Forelimb muscle (tissue), 1 donor: ENCODE measurements at places on chromosomes 3 and 15.

DNA sequence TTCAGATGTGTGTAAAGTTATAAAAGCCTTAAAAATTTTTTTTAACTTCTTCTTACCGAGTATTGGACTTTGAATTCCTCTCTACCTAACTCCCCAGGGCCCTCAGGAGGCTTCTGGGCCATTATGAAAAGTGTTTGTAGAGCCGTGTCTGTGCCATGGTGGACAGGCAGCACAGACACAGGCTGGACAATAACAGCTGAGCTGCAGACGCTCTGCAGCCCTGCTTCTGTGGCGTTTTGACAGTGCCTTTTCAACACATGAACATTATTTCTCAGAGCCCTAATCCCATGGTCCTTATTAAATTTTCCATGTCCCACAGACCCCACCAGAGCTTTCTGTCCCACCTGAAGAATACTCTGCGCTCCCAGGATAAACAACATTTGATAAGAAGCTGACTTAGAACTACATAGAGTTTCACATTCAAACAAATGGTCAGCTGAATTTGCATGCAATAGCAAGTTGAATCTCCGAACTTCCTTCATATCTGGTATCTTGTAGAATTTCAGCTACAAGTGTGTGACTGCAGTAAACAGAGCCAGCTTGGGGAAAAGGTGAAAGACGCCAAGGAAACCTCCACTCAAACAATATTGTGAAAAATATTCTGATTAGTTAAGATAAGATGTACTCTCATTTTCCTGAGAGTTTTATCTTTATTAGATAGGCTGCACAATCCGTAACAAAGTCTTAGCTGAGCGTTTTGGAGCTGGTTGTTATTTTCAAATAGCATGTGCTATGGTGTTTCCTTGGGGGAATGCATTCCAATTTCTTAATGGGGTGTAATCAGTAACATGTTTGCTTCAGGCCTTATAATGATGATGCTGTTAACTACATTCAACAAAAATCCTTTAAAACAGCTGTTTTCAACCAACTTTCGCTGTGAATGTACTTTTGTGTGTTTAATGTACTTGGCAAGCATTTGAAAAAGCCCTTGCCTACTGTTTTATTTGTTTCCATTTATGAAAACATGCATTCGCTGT, 378.2 kb downstream of the MECOM start:
- DNase-seq, result no peak

- DNase-seq, result no peak
These were observed 15.7 kb downstream of the KLHL6 start for GRCh38 chr3:183539811-183540210.

DNA sequence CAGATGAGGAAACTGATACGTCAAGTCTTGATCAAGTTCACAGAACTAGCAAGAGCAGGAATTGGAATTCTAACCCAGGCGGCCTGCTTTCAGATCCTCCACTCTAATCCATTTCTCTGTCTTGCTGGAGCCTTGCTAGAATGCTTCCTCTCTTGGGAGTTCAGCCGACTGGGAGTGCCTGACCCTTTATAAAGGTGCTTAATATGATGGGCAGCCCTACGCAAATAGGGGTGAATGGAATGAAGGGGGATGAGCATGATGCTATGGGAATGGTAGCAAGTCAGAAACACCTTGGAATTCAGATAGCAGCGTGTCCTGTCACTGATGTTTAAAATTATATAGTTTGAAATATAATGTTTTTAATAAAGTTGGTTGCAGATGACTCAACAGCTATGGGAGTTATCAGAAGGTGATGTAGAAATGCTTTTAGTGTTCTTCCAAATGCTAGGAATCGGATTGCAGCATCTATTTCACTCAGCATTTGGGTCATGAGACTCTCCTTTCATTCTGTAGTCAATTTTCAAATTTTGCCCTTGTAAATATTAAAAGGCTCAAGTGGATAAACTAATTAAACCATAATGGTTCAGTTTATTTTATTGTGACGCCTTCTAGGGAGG, 150.7 kb downstream of the FNDC3B start:
- DNase-seq, result no peak

DNA sequence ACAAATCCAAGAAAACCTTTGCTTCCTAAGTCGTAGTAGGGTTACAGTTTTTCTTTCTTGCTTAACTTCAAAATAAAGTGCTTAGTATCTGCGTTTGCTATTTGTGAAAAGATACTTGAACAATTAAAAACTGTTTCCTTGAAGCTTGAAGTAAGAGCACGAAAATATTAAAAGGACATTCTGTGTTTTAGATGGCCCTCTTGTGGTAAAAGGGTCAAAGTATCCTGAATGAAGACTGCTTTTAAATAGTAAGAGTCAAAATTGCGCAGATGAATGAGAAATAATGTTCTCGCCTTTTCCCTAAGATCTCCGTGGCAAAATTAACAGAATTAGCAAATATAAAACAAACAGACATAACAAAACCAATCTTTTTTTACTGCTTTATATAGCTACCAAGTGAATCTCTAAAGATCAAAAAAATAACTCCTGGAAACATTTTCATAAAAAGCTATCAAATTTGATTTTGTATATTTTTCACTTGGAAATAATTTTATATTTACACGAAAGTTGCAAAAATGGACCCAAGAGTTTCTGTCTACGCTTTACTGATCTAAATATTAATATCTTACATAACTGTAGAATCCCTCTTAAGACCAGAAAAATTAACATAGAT, 175.4 kb downstream of the MBNL1 start:
- DNase-seq, result peak; percentile 19

DNA sequence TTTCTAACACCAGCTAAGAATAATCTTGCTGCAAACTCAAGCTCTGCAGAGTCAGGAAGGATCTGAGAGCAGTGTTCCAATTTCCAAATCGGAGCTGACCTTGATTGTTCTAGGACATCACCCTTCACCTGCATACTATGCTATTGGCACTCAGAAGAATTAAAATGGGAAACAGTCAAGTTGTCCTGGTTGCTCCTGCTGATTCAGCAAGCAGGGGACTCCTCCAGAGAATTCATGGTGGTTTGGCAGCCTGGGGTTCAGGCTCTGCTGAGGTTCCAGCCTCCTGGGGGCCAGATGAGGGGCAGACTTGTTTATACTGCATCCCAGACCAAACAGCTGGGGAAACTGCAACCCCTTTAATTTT, 213.7 kb upstream of the ADAMTS9 start:
- DNase-seq, result no peak

DNA sequence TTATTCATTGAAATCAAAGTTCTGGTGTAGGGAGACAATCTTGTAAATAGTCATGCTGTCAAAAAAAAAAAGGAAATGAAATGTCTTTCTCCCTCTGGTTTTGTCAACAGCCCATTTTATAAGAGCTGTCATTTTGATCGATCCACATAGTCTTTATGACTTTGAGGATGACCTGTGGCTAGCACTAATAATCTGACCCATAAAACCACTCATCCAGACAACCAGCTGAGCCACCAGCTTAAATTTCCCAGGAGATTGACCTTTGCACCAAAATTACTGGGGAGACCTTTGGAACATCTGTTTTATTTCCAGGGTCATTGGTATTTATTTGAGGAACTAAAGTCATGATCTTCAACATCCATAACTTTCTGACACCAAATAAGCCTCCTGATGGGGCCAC, 98.5 kb upstream of the MME start:
- no peak for DNase-seq

- no peak for DNase-seq
These were observed 644.0 kb upstream of the CBLB start for GRCh38 chr3:106512846-106513245.

DNA sequence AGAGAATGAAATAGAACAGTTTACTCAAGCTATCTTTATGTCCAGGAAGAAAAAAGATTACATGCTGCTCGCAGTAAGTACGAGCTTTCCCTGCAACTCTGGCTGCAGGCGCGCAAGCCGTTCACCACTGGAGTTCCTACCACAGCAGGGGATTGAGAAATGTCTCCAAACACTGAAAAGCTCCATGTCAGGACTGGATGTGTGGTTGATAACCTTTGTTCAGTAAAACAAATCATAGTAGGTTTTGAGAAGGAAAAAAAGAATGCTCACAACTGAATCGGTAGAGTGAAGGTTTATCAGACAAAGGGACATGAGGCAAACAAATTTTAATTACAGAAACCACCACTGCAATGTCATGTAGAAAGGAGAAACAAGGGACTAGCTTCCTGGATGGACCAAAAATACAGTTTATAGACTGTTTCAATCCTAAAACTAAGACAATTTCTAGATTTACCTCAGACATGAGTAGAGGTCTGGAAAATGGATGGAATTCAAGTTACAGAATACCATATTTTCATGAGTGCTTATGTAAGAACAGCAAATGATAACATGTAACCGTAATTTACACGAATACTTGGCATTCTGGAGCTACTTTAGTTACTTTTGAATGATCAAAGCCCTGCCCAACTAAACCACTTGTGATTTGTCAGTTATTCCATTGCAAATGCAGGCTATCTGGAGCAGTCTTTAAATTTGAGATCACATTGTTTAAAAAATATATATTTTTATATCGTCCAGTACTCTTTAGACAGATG, 471.1 kb downstream of the SHQ1 start:
- no peak for DNase-seq

DNA sequence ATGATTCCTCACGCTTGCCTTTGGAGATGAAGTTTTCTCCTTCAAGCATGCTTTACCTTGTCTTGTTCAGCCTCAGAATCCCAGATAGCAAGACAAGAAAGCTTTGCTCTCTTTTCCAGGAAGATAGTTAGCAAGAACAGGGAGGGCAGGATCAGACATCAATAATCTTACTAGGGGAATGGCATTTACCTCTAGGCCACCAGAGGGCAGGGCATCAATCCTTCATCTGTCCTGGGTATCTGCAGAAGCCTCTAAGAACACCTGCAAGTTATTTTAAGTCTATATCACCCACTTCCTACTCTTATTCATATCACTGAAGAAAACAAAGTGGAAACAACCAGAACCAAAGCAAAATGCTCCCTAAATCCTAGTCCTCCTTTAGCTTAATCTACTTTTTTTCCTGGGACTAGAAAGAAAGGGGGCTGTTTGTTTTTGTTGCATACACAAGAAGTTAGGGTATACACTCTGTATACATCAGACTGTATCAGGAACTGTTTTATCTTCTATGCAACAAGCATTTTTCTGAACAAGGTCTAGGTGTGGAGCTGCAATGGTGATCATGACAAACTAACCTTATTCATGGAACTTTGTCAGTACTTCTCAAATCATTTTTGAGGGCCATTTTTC, 862.5 kb downstream of the CADM2 start:
- no peak for DNase-seq

DNA sequence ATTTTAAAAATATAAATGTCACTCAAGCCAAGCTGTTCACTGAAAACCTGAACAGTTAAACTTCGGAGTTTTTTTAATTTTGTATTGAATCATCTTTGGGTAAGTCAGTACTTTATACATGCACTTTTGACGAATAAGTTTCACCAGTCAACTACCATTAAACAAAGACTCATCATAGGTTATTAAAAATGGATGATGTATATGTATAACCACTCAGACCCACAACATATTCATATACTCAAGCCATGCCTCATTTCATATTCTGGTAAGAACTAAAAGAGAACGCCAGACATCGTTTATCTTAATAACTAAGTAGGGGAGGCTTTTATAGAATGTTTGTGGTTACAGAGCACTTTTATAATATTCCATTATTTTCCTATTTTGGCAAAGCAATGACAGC, 18.3 kb downstream of the MSL2 start:
- DNase-seq, result no peak

DNA sequence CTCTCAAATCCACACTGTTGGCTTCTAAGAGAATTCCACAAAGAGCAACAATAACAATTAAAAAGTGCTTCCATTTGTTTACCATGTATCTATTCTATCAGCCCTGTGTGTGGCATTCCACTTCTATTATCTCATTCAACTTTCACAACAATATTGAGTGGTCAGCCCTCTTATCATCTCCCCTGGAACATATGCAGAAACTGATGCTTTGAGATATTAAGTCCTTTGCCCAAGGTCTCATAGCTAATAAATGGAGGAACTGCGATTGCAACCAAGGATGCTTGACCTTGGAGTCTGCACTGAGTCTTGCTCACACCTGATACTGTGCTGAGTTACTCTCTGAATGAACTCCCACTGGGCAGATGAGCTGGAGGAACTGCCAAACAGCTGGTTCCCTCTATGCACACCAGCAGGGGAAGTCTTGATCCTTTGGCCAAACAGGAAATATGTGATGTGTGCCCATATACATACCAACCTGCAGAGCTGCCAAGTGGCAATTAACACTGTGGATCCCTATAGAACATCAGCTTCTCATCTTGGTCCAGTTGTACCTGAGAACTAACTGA, 144.7 kb upstream of the WNT5A start:
- no peak for DNase-seq

GRCh38 chr15:39310633-39311032, 270.2 kb upstream of the THBS1 start:
- DNase-seq, result no peak

GRCh38 chr3:107307205-107307604, 70.0 kb upstream of the CCDC54 start:
- no peak for DNase-seq

DNA sequence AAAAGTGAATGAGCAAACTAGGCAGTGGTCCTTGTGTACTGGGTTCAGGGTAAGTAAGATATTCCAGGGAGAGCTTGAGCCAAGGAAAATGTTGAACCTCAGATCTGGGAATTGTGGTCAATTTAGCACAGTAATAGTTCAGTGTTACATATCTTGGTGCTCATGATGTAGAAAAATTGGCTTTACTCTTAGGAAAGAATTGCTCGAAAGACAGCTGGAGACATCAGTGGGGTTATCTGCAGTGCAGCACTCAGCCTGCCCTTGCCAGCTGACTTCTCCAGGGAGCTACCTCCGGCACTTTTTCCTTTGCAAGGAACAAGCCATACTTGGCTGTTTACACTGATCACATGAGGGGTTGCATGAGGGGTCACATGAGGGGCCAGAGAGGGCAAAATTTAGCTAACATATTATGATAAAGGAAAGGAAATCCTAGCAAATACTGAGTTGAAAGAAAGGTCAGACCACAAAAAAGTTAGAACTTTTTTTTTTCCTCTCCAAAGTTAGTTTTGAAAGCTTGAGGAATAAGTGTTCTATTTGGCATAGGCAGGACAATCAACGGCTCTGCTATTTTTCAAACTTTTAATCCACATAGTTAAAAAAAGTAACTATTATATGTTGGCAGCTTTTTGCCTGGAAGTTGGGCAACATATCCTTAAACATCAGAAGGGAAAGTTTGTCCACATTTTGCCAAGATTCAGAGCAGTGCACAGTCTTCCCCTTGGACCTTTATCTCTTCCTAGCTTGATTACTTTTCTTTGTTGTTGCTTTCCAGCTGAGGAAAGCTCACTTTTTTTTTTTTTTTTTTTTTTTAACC, 92.4 kb downstream of the COL6A6 start:
- DNase-seq, result peak; percentile 97

- DNase-seq, result peak; percentile 36
These were observed 19.8 kb upstream of the CHCHD6 start for GRCh38 chr3:126684218-126684751.

- DNase-seq, result no peak
These were observed 53.5 kb upstream of the PRTG start for GRCh38 chr15:55796321-55796965.
